Body of pancreas (tissue), 4 donors: ENCODE measurements at places on chromosomes 6 and 20. TPM values are rescaled to one million over a fixed set of nuclear protein-coding genes. Genes with fewer than 3 reads are reported as not detected.

DNA sequence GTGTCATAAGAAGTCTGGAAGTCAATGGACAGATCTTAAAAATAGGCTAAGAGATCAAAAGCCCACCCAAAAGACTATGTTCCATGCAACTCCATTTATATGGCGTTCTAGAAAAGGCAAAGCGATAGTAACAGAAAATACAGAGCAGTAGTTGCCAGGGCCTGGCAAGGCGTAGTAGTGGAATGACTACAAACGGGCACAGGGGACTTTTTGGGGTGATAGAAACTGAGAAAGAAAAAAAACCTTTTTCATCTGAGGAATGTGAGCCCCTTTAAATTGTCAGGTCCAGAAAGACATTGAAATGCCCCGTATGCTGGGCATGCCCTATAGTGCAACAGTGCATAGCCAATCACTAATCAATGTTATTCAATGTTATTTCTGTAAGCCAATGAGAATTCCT, 47.2 kb upstream of the FAM50B start:
- no peak for DNase-seq

GRCh38 chr6:83844170-83844569, 9.0 kb upstream of the RIPPLY2 start:
- DNase-seq = no peak

- peak; percentile 3 for DNase-seq
Observed at GRCh38 chr6:90712114-90712513, 125.2 kb upstream of the MAP3K7 start.

DNA sequence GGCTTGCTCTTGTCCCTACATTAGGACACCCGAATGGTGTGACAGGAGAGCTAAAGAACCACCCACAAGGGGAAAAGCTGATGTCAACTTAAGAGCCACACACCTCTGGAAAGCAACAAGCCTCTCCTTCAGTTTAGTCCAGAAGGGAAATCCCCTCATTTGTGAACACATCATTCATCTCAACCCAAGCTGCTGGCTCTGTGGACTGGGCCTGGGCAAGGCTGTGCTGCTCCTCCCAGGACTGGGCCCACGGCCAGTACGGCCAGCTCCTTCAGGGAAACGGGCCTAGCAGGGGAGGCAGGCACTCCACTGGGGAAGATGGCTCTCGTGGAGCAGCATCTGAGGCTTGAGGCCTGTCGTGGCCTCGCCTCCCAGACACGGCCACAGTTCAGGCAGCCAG, 12.8 kb upstream of the SLC4A11 start:
- DNase-seq = no peak

DNA sequence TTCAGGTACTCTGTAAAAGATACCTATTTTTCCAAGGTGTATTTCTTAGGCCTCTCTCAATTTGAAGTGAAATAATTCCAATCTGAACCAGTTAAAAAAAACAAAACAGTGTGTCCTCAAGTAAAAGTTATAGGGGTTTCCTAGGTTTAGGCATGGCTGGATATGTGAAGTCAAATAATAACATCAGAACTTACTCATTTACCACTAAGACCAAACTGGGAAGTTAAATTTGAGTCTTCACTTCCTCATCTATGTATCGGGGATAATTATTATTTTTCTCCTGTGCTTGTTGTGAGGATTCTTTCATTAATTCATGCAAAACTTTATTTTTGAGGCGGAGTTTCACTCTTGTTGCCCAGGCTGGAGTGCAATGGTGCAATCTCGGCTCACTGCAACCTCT, 86.2 kb upstream of the PTPRK start:
- no peak for DNase-seq

Gene WFDC5
- total RNA-seq = not detected

DNA sequence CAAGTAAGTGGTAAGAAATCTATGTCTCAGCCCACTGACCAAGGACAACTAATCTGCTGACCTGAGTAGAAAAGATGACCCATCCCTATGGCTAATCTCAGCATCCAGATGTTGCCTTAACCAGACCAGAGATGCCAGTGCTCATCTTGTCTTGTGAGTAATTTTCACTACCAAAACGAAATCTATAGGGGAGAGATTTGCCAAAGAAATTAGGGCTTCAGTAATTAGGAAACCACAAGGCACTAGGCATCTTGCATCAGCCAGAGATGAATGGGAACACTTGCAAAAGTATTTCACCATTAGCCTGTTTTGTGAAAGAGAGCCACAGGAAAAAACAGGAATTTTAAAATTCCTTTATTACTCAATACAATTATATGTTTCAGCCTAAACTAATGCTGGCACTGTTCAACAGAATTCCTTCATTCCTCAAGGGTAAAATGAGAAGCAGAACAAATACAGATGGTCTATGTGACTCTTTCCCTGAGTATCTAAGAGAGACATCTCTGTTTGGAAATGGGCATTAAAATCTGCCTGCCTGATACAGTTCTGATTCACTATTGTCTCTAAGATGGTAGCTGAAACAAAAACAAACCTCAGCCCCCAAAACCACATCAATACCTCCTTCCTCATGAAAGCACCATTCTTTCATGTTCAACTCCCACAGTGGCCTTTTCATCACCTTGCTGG, 87.8 kb downstream of the GMDS start:
- no peak for DNase-seq

DNA sequence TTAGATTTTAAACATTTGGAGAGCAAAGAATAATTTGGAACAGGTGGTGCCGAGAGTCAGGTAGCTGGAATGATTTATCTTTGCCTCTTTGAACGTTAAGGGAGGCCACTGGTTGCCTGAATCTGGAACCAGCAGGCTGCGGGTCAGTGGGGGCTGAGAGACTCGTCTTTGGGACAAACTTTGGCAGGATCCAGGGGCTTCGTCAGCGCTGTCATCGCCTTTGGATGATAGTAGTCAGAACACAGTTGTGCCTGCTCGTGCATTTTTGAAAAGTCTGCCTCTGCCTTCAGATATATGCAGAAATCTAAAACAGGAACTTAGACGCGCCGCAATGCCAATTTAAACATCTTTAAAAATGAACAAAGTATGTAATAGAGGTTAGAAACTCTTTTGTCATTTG, 5.0 kb downstream of the EYA2 start:
- no peak for DNase-seq

Gene ADAM33
- 29.0 TPM for total RNA-seq

Gene SLC24A3
- 0.66 TPM for total RNA-seq

DNA sequence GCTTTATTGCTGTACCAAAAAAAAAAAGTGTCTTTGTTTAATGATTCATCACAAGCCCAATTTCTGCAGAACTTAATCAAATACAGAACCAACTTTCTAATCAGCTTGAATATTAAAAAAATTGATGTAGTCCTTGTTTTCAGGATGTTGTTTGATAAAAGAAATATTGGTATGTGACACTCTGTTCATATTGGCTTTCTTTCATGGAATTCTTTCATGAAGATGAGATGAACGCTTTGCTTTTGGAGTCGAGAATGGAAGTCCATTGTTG, 184.3 kb downstream of the ZNF217 start:
- no peak for DNase-seq

GRCh38 chr20:40678286-40678875, 10.7 kb downstream of the MAFB start:
- no peak for DNase-seq

- DNase-seq = no peak
Observed at GRCh38 chr6:147057188-147057587, 147.0 kb upstream of the STXBP5 start.

- no peak for DNase-seq
Observed at GRCh38 chr6:109373331-109373730, 8.9 kb downstream of the CD164 start.
